Left renal cortex interstitium (tissue), 4 donors: ENCODE measurements at places on chromosomes 12 and 14. TPM values are rescaled to one million over a fixed set of nuclear protein-coding genes. Genes with fewer than 3 reads are reported as not detected.

IRF2BPL gene
- polyA plus RNA-seq = 56.0 TPM

CAPRIN2 gene
- polyA plus RNA-seq = 57.7 TPM

REM2 gene
- 2.3 TPM for polyA plus RNA-seq

DNA sequence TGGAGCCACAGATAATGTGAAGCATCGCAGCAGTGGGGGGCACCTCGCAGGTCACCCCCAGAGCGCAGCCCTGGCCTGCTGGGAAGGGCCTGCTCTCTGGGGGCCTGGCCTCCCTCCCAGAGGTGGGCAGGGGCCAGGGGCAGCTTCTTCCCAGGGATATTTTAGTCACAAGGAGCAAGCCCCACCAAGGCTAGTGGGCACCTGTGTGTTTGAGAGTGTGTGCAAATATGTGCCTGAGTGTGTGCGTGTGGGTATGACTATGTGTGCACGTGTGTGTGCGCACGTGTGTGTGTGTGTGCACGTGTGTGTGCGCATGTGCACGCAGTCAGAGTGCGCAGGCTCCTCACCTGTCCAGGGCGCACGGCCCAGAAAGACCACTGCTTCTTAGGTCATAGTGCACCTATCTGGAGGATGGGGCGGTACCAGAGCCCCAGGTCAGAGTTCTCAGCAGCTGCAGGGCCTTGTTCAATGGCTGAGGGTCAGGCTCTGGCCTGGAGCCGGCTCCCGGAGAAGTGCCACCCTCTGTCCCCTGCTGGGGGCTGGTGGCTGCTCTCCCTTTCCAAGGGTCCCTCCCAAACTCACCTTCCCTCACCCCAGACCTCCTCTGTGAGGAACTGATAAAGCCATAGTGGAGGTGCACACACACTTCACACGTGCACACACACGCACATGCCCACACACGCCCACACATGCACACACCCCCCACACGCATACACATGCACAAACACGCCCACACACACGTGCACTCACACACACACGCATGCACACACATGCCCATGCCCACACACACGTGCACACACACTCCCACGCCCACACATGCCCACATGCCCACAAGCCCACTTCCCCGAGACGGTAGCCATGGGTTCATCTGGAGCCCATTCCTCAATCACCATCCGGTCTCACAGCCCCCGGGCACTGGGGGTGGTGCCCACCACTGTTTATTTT is 128.5 kb downstream of the KIF26A start:
- DNase-seq = no peak

DNA sequence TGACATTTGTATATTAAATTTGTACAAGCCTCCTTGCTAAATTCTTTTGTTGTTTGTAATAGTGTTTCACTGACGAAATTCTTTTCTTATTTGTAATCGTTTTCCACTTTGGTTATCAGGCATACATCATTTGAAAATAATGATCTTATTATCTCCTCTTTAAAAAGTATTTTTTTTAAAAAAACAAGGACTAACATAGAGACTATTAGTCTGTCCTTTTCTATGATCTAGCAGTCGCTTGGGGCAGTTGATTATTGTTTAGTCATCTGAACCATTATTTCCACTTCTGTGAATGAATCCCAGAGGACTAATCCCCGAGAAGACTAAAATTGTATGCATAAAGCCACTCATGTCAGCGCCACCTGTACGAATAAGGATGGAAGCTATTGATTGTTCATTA is 11.5 kb downstream of the ADGRD1 start:
- no peak for DNase-seq
